ENCODE measurements at places on chromosomes 1 and 21. TPM values are rescaled to one million over a fixed set of nuclear protein-coding genes. Genes with fewer than 3 reads are reported as not detected.

ADAMTSL4 gene
- total RNA-seq = 13.1 TPM

GRCh38 chr1:35192056-35192852 is 691 bp downstream of the SFPQ start:
- H3K4me1 ChIP-seq = peaks cover 11% of the 10 kb centered on the region
- H3K4me3 ChIP-seq = peak overlapping the region; percentile 71
- peak; percentile 81 for DNase-seq
- H3K27ac ChIP-seq = peak overlapping the region; percentile 95

FAM151A gene
- not detected for total RNA-seq

DNA sequence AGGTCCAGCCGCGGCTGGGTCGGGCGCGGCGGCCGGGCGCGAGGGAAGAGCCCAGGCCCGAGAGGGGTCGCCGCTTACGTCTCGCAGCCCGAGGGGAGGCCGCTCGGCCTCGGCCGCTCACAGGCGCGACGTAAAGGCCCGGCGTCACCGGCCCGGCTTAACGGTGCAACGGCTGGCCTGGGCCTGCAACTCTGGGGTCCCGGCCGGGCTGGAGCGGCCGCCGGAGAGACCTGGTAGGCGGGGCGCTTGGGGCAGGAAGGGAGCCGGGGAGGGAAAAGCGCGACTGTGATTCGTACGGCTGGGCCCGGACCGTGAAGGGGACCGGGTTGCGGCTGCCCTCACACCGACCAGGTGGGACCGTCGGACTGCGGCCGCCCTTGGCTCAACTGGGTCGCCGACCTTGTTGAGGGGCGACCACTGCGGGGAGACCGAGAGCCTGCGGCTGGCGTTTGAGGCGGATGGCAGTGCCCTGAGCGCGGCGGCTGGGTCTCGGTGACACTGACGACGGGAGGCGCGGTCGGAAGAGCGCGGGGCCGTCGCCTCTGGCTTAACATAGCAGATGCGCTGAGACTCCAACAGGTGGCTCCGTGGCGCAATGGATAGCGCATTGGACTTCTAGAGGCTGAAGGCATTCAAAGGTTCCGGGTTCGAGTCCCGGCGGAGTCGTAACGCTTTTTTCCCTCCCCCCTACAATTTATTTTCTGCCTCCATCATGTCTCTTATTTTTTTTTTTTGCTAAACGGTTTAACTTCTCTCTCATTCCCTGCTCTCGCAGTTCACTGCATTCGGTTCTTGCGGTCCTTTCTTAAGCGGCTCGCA is 31.8 kb downstream of the DNTTIP2 start:
- H3K4me3 ChIP-seq = peak overlapping the region; percentile 93
- no peaks in the 10 kb centered on the region for H3K36me3 ChIP-seq
- H3K27ac ChIP-seq = peak overlapping the region; percentile 99
- H3K27me3 ChIP-seq = no peaks in the 10 kb centered on the region

THEMIS2 gene
- total RNA-seq = 7.4 TPM

UBE2U gene
- not detected for total RNA-seq

DNA sequence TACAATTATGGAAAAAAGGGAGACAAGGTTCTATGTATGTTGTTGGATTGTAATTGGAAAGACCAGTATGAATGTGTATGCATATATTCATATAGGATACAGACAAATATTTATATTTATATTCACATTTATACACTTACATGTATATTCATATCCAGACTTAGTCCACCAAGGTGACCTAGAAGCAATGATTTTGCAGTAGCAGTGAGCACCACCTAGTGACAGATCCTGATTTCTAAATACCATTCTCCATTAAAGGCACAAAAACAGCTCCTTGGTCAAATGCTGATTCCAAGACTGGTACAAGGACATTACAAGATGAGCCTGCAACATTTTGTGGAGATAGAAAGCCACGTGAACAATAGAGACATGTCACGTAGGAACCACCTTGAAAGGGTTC is 153.4 kb downstream of the SDCCAG8 start:
- H3K4me3 ChIP-seq = no peak overlapping the region
- H3K27me3 ChIP-seq = no peaks in the 10 kb centered on the region
- no peaks in the 10 kb centered on the region for H3K36me3 ChIP-seq
- H3K27ac ChIP-seq = no peak overlapping the region
- H3K4me1 ChIP-seq = no peaks in the 10 kb centered on the region

GRCh38 chr1:205043866-205044265 is 854 bp downstream of the CNTN2 start:
- H3K4me3 ChIP-seq = peak overlapping the region; percentile 36
- peaks cover 10% of the 10 kb centered on the region for H3K27me3 ChIP-seq
- H3K36me3 ChIP-seq = no peaks in the 10 kb centered on the region
